Naive thymus-derived CD8-positive, alpha-beta T cell (primary cell): ENCODE measurements at places on chromosomes 12 and 14.

DNA sequence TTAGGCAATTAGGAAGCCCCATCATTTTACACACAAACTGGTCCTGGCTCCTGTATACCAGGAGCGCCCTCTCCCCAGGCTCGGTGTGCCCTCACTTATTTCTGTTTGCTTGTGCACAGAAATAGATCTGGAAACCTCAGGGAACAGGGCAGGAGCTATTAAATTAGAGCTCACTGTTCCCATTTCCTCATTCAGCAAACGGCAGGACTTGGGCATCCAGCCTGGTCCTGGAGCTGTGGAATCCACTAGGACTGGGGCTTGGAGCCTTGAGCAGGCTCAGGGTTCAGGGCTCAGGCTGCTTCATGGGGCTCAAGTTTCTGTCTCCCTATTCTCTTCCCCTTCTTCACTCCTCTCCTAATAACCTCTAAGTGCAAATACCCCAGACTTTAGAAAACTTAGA, 91.3 kb downstream of the VCPKMT start:
- no peak for DNase-seq

GRCh38 chr12:57803319-57803893, 15.1 kb downstream of the AVIL start:
- no peak for DNase-seq

- no peak for DNase-seq
Measured at GRCh38 chr14:78498062-78498595, 328.0 kb downstream of the NRXN3 start.

DNA sequence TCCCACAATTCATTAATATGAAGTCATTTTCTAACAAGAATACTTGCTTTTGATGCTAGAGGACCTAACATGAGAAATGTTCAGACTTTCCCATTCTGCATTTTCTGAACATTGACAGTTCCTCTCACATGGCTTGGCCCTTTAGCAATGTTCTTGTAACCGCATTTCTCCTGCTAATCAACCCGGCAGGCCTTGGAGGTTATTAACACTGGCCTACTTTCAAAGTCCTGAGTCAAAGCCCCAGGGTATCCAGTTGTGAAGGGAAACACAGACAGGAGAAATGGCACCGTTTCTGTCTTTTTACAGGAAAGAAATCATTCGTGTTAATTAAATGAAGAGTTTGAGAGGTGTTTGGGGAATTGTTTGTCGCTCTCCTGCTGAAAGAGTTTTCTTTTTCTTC, 446.5 kb upstream of the MIS18BP1 start:
- DNase-seq = no peak

DNA sequence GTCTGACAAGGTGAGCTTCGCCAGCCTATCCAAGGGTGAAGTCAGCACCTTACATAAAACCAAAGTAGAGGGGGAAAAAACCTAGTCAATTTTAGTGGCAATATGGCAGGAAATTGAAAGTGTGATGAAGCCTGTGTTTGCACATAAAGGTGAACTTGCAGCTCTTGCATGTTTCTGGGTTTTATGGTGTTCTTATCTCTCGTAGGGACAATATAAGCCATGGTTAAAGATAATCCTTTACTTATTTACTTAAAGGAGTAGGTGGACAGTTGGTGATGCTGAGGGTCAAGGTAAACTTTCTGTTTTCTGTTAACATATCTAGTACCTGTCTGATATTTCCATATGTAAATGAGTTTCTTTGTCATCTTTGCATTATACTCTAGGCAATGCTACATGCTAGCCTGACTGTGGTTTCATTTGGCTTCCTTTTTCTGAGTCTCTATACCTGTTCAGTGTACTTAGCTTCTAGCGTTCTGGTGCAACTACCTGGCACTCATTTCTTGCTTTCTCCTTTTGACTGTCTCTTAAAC, 32.8 kb downstream of the CCDC91 start:
- no peak for DNase-seq

- DNase-seq = no peak
Measured at GRCh38 chr14:50951032-50951431, 6.7 kb upstream of the PYGL start.

DNA sequence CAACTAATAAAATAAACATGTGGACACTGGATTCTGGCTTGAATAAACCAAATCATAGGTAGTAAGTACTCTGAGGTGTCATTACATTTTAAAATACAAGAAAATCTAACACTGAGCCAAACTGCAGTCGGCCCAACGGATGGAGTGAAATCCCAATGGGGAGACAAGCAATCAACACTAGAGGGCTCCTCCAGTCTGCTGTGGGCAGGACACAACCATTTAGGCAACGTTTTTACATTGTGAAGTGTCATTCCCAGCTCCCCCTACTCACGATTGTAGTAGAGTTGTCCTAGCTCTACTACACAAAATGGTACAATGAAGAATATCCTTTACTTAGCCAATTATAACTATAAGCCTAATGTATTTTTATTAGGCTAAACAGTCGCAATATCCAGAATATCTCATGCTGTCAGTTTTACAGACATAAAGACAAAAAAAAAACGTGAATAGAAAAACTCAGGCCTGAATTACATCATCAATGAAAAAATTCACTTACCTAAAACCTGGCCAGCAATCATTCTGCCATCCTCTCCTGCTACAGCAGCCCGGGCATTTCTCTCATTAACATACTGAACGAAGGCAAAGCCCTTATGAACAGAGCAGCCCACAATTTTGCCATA, 35.7 kb downstream of the HNRNPC start:
- DNase-seq = no peak

- no peak for DNase-seq
Measured at GRCh38 chr14:91021991-91022621, 38.3 kb downstream of the RPS6KA5 start.

GRCh38 chr12:58491306-58491705, 429.0 kb downstream of the LRIG3 start:
- no peak for DNase-seq

GRCh38 chr12:84128117-84128991, 784.2 kb downstream of the SLC6A15 start:
- DNase-seq = no peak

DNA sequence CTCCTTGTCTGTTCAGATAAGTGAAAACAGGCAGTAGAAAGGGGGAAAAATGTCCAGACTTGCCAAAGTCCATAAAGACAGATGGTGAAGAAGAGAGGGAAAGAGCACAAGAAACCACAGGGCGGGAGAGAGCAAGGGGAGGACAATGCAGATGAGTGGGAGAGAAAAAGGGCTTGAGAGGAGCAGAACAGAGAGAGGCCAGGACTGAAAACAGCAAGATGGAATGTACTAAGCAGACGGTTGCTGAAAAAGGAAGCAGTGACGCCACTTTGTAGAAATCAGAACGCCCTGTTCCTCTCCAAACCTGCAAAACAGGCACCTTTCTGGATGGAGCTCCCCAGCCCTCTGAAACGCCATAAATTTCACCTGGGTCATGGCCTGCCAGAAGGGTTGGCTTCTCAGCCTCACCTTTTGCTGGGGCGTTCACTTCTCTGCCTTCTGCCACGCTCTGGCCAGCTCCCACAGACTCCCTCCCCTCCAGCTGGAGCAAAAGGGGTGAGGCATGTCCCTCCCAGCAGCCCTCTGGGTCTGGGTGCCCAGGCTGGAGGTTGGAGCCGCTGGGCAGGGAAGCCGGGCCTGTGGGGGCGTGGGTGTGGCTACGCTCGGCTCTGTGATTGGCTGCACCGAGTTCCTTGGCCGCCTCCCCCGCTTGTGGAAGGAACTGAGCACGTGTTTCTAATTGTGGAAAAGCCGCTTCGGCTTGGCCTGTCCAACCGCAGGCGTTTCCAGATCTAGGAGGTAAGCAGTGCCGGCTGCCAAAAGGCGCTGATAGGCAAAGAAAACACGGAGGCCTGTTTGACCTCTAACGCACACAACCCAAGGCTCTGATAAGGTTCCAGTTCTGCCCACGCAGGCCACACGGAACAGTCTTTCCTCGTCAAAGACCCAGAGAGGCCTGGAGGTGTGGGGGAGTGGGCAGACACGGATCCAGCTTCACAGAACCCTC, 29.3 kb downstream of the SLC7A8 start:
- no peak for DNase-seq

GRCh38 chr14:33486332-33486890, 464.5 kb downstream of the EGLN3 start:
- DNase-seq = no peak

DNA sequence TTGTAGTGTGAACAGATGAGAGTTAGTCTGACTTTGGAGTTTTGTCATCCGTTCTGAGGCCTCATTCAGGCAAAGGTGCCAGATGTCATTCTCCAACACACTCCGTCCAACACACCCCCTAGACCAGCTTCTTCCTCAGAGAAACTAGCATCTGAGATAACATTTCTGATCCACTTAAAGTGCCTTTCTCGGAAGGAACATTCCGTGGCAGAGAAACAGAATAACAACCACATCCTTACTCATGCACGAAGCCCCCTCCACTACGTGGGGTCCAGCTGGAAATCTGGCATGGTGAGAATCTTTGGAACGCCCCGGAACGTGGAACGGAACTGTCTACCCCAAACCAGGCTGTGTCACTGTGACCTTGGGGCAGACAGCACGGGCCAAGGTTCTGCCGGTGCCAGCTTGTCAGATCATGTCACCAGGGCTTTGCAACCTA, 17.0 kb upstream of the BCL7A start:
- no peak for DNase-seq

- DNase-seq = no peak
Measured at GRCh38 chr12:93743999-93744689, 67.0 kb downstream of the CRADD start.
